ENCODE measurements at places on chromosomes 6 and 20.

- DNase-seq = no peak
Observed at GRCh38 chr6:140874066-140874465, 1258.7 kb upstream of the GJE1 start.

GRCh38 chr6:109241199-109241598 is 141.1 kb downstream of the CD164 start:
- no peak for DNase-seq

DNA sequence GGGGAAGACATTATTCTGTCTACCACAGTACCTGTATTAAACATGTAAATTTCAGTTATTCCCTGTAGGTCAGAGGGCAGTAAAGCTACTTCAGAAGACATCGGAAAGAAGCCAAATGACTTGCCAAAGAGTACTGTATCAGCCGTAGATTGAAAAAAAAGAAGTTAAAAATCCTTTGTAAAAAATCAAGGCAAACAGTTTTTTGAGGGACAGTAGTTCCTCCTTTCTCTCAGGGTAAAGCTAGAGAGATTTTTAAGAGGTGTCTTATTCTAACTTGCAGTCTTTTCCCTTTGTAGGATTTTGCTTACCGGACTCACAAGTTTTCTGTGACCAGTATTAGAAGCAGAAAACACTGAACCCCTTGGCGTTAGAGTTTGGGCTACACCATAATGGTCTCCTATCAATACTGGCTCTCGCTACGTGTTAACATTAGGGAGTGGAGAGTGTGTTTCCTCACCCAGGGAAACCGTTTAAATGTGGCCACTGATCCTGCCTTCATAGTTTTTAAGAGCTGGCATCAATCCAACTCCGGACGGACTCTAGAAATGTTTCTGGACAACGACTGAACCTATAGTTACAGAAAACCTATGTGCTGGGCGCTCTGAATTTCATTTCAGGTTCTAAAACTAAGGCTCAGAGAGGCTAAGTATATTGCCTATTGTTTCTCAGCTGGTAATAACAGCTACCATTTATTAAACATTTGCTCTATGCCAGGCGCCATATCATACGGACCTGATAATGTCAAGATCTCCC is 1.3 kb upstream of the ASXL1 start:
- no peak for DNase-seq

GRCh38 chr6:152091201-152091600 is 283.7 kb downstream of the ESR1 start:
- no peak for DNase-seq

DNA sequence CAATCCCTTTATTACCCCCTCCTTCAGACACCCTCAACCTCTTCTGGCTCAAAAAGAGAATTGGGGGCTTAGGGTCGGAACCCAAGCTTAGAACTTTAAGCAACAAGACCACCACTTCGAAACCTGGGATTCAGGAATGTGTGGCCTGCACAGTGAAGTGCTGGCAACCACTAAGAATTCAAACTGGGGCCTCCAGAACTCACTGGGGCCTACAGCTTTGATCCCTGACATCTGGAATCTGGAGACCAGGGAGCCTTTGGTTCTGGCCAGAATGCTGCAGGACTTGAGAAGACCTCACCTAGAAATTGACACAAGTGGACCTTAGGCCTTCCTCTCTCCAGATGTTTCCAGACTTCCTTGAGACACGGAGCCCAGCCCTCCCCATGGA is 2.2 kb downstream of the TNF start:
- no peak for DNase-seq

DNA sequence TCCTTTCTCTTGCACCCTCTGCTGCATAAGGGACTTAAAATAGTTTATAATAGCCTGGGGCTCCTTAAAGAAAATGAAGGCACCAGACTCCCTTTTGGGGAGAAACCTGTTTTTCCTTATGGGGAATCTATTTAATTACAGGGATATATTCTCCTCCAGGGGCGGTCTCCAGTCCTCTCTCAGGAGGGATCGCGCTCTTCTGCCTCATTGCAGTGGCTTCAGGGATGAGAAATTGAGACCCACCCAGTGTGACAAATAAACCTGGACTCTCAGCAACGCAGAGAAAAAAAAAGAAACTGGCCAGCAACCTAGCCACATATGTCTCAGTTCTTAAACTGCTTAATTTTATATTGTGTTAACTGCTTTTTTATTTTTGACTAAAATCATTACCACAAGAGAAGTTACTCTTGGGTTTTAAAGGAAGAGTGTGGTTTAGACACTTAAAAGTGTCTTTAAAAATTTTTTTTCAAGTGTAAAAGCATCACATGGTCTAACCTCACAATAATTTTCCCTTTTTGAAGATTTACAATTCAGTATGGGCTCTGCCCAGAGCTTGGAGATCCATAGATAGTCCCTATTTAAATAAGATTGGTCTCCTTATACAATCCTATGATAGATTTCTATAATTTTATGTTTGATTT is 11.7 kb upstream of the GOPC start:
- no peak for DNase-seq

DNA sequence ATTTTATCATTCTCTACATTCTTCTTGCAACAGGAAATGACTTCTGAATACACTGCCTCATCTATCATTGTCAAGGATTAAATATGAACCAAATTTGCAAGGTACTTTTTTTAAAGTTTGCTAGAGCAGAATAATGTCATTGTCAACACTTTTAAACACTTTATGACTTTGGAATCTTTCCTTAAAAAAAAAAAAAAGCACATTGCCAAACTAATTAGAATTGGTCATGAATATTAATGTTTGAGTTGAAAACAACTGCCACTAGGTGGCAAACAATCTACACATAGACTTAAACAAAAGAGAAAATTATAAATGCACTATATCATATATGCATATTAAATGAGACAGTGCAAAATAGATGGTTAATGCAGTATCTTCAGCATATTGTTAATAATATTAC is 32.5 kb upstream of the TMEM244 start:
- no peak for DNase-seq

All from stimulated activated CD8-positive, alpha-beta memory T cell treated with anti-CD3 and anti-CD28 coated beads, Interleukin-7, amount 100 ng/mL, for 4 hours (primary cell).